Stimulated activated CD8-positive, alpha-beta memory T cell treated with anti-CD3 and anti-CD28 coated beads, Interleukin-7, amount 100 ng/mL, for 24 hours (primary cell): ENCODE measurements at places on chromosomes 2 and 18.

GRCh38 chr18:44579028-44579702 lies 101.5 kb upstream of the SETBP1 start:
- no peak for DNase-seq

DNA sequence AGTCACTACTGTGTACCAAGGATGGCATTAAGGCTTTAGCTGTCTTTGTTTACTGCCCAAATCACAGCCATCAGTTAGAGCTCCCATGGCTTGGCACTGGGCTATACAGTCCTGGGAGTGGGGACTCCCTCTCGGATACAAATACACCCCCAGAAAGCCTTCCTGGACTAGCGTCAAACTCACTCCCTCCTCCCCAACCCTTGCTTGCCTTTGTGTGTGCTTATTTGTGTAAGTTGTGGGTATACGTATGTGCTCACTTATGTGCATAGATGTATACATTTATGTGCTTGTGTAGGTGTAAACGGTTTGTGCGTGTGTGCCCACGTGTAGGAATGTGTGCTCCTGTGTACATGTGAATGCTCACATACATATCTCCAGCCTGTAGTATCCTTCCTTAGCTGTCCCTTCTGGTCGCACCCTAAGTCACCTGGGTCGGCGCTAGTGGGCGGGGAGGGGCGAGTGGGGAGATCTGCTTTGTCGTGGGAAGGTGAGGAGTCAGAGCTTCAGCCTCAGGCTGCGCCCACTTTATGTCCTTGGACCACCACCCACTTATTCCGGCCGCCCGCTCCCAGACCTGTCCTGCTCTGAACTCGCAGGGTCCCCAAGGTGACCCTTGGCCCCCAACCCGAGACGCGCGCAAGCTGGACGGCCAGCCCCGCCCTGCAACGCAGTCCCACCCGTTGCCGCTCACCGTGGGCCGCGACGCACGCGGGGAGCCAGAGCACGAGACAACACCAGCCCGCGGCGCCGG lies 461 bp downstream of the PRADC1 start:
- no peak for DNase-seq

GRCh38 chr2:172000696-172001361 lies 1.1 kb downstream of the METAP1D start:
- no peak for DNase-seq

DNA sequence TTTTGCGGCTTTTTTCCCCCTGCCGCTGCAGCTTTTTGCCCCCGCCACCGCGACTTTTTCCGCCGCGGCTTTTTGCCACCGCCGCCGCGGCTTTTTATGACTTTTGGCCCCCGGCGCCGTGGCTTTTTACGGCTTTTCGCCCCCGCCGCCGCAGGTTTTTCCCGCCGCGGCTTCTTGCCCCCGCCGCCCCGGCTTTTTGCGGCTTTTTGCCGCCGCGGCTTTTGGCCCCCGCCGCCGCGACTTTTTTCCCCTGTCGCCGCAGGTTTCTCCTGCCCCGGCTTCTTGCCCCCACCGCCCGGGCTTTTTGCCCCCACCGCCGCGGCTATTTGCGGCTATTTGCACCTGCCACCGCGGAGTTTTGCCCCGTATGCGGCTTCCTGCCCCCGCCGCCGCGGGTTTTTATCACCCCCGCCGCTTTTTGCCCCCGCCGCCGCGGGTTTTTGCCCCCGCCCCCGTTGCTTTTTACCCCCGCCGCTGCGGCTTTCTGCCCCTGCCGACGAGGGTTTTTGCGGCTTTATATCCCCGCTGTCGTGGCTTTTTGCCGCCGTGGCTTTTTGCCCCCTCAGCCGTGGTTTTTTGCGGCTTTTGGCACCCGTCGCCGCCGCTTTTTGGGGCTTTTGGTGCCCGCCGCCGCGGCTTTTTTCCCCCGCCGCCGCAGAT lies 2750.9 kb downstream of the RPIA start:
- no peak for DNase-seq

- no peak for DNase-seq
Measured at GRCh38 chr2:98108110-98108509, 21.1 kb downstream of the VWA3B start.

DNA sequence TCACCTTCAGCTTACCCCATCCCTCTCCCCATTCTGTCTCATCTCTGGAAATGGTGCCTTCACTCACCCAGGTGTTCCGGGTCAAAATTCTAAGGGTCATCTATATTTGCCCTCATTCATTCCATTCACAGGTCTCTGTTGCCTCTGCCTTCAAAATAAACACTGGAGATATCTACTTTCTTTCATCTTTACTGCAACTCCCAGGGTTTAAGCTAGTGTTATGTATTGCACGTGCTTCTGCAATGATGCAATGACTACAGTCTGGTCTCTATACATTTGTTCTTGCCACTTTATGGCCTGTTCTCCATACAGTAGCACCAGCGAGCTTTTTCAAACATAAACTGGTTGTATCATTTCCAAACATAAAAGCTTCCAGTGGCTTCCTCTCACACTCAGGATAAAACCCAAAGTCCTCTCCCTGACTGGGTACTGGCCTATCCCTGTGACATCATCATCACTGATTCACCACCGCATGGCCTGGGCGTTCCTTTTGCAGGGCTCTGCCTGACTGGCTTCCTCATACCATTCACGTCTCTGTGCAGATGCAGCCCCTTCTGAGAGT lies 14.3 kb downstream of the DSG2 start:
- no peak for DNase-seq

DNA sequence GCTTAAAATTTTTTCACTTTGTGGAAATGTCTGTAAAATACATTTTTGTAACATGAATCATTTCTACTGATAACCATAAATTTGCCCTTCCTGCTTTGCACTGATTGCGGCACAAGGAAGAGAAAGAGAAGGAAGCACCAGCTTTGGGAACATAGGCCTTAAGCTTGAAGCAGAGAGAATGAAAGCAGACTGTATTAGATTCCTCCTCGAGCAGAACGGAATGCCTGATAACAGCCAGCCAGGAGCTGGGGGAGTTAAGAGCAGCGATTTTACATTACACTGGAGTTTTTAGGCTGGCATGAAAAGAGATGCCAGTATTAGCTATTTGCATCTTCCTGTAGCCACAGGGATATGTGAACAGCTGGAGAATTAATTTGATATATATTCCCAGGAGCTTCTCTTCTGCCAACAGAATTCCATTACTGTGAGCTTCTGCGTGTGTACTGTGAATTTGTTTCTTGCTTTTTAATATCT lies 33.5 kb downstream of the CRIM1 start:
- DNase-seq: no peak

GRCh38 chr2:15745907-15746702 lies 154.4 kb downstream of the DDX1 start:
- DNase-seq: no peak

GRCh38 chr2:99881901-99882591 lies 260.3 kb downstream of the AFF3 start:
- DNase-seq: no peak

DNA sequence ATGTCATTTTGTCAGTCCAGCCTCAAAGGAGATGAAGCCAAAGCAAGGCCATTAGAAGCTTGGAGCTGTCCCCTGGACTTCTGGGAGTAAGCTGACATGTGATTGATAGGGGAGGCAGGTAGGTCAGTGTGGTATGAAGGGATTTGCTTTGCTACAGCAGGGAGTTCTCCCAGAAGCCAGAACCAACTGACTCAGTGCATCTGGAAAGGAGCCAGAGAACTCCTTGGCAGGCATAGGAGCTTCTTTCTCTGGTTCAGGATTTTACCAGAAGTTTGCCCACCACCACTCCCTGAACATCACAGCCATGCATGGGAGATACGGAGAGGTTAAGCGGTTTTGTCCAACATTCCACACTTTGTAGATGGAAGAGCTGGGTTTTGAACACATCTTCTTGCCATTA lies 24.5 kb upstream of the KCNE4 start:
- DNase-seq: no peak

DNA sequence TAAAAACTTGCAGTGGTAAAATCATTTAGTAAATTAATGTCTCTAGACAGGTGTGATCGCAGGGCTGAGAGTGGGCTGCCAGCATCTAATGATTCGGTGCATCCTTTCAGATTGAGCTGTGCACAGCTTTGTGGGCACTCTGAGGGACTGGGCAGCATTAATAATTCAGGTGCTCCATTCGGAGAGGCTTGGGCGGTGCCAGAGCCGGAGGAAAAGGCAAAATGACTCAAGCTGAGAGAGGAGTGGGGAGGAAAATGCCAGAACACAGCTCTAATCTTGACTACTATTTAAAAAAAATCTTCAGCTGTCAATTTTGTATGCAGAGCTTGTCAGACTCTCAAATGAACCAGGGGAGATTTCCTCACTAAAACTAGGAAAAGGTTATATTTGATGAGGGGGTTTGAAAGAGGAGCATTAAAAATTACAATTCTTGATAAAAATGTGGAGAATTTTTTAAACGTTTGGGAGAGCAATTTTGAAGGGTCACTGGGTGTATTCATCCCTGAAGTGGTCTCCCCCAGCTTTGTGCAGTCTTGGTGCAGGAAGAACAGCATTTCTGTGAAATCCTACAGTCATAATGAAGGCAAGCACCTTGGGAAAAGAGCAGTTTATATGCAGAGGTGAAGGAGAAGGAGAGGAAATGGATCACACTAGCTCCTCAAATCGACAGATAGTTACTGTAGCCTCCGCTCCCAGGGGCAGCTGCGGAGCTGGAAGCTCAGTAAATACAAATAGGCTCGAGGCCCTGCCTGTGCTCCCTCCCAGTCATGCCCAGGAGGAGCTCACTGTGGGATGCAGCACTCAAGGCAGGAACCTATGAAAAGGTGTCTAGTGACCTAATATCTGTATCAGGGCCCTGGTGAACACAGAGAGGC lies 535.4 kb upstream of the RAB6C start:
- no peak for DNase-seq

DNA sequence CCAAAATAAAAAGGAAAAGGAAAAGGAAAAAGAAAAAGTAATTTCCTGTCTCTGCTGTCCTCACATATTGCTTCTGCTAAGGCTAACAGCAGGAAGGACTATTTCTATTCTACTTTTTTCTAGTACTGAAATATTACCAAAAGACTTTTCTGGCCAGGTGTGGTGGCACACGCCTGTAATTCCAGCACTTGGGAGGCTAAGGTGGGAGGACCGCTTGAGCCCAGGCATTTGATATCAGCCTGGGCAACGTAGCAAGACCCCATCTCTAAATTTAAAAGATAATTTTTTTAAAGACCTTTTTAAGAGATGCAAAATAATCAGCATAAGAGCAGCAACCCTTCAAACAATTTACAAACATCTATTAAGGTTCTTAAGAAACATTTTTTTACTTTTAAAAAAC lies 31.2 kb downstream of the FASTKD1 start:
- DNase-seq: no peak

- DNase-seq: no peak
Measured at GRCh38 chr2:1781291-1782080, 37.2 kb upstream of the PXDN start.

GRCh38 chr2:165627470-165627869 lies 158.0 kb downstream of the CSRNP3 start:
- DNase-seq: no peak

GRCh38 chr18:54776282-54776977 lies 51.8 kb upstream of the RAB27B start:
- no peak for DNase-seq

- DNase-seq: peak; percentile 34
Measured at GRCh38 chr2:26346454-26347053, at the start of gene ADGRF3. Gene ADGRF3, minus strand, starts transcription at chr2:26346789. Its CDS starts 555 bp downstream, at chr2:26346234.

GRCh38 chr18:23528580-23529472 lies 25.5 kb downstream of the RMC1 start:
- no peak for DNase-seq

- no peak for DNase-seq
Measured at GRCh38 chr2:224133387-224133786, 94.3 kb upstream of the SERPINE2 start.
